ENCODE measurements at places on chromosomes 2 and 18. TPM values are rescaled to one million over a fixed set of nuclear protein-coding genes. Genes with fewer than 3 reads are reported as not detected.

RAPGEF4 gene
- 31.1 TPM for total RNA-seq

ABCB11 gene
- total RNA-seq: 0.20 TPM

KIF1A gene
- total RNA-seq: 186 TPM

CROCC2 gene
- 4.4 TPM for total RNA-seq

G6PC2 gene
- not detected for total RNA-seq

TACR1 gene
- 7.3 TPM for total RNA-seq

SERPINB2 gene
- total RNA-seq: 0.28 TPM

GCG gene
- not detected for total RNA-seq

FAP gene
- 27.6 TPM for total RNA-seq

FECH gene
- total RNA-seq: 65.6 TPM

CACNB4 gene
- total RNA-seq: 22.3 TPM

MC2R gene
- not detected for total RNA-seq

All from spinal cord (tissue), 10 donors.